ENCODE measurements at places on chromosomes 3 and 15.

DNA sequence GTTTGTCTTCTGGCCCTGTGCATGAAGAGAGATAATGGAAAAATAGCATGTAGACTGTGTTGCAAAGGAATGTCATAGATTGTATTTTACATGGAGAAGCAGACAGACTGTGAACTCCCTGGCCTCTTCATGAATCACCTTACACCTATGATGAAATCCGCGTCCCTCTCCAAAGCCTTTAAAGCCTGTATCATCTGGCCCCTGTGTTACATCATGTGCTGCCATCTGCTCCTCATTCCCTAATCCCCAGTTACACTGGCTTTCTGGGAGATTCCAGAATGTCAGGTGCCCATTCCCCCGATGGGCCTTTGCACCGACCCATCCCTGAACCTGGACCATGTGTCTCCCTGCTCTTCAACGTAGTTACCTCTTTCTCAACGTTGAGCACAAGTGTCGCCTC lies 190.8 kb downstream of the ADAMTSL3 start:
- DNase-seq: no peak

GRCh38 chr3:157844216-157844615 lies 262.0 kb downstream of the SHOX2 start:
- DNase-seq: no peak

DNA sequence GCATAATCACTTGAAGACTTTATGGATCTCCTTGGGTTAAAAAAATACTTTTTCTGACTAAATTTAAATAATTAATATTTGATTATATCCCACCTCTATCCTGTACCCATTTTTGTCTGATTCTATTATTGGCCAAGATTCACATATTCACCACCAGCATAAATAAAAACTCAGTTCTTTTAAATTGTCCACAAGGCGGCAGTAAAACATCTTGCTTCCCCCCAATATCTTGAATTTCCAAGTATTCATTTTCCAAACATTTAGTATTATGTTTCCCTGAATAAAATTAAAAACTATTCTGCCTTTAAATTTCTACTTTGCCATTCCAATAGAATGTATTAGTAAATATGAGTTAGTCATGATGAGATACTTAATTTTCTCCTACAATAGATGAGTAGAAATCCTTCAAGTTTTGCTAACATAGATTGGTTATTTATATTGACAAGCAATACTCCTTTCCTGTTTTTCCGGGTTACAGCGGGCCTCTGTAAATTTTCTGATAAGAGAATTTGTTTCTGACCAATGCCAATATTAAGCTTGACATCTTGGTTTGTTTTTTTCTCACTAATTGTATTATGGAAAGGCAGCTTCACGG lies 218.7 kb upstream of the MDFIC2 start:
- DNase-seq: no peak

- DNase-seq: peak; percentile 58
These were observed 5.2 kb downstream of the MEIS2 start for GRCh38 chr15:37094915-37095711.

GRCh38 chr15:49830391-49830790 lies 209.5 kb downstream of the DTWD1 start:
- no peak for DNase-seq

GRCh38 chr15:47506329-47507100 lies 210.8 kb upstream of the SEMA6D start:
- no peak for DNase-seq

DNA sequence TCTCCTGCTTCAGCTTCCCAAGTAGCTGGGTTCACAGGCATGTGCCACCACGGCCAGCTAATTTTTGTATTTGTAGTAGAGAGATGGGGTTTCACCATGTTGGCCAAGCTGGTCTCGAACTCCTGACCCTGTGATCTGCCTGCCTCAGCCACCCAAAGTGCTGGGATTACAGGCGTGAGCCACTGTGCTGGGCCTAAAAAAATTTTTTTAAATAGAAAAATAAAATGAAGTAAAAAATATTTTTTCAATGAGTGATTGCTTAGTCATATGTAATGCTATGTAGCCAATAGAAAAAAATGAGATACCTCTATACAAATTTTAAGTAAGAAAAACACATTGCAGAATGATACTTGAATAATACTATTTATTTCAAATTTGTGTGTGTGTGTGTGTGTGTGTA lies 27.9 kb upstream of the SLC30A4 start:
- no peak for DNase-seq

DNA sequence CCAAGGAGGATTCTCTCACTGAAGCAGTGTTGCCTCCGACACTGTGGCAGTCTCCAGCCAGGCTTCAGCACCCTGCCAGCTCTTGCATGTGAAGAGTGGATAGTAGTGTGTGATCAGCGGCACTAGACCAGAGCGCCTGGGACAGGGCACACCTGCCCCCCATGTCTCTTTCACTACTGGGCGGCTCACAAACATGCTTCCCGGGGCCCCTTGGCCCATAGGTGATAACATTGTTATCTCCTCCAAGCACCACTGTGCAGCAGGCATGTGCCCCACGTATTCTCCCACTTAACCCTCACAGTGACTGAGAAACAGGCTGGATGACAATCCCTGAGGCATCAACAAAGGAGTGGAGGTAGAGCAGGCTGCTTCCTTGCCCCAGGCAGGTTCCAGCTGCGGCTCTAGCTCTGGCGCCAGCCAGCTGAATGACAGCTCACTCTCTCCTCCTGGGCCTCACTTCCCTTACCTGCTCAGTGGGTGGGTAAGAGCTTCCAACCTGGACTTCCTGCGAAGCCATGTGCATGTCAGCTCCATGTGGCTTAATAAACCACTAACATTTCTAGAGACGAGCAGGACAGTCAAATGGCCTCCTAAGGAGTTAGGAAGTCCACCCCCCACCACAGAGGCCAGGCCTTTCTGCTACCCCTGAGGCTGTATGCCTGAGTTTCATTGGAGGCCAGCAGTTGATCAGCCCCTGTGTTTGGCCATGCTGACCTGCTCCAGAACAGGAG lies 37.8 kb downstream of the KLF13 start:
- DNase-seq: peak; percentile 70

DNA sequence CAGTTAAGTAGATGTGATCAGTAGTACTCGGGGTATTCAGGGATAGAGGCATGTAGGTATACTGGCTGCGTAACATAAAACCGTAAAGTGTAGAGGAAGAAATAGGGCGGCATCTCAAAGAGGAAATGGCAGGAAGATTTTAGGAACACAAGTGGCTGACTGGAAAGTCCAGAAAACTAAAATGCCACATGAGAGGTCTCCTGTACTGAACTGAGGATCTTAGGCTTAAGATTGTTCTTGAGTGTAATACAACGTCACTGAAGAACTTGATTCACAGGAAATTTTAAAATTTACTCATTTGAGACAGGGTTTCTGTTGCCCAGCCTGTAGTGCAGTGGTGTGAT lies 2.3 kb upstream of the LMLN start:
- no peak for DNase-seq

DNA sequence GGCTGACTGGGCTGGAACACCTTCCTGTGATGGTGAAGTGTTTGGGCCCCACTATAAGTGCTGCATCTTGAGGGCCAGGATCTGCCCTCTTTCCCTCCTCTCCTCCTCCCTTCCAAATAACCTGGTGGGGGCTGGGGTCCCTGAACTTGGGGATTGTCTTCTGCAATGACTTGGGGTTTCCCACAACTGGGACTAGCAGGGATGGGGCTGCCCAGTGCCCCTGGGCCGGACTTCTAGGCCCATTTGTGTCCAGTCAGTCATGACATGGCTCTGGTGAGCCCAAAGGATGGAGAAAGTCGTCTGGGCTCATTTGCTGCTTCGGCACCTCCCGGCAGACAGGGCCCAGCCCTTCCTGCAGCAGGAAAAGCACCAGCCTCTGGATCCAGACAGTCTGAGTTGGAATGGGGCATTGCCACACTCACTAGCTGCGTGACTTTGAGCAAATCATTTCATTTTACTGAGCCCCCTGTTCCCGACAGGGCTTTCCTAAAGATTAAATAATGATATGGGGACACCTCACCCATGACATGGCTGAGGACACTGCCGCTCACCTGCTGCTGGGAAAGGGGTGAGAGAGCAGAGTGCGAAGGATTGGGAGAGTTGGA lies 113.2 kb downstream of the DNAJB8 start:
- DNase-seq: no peak

DNA sequence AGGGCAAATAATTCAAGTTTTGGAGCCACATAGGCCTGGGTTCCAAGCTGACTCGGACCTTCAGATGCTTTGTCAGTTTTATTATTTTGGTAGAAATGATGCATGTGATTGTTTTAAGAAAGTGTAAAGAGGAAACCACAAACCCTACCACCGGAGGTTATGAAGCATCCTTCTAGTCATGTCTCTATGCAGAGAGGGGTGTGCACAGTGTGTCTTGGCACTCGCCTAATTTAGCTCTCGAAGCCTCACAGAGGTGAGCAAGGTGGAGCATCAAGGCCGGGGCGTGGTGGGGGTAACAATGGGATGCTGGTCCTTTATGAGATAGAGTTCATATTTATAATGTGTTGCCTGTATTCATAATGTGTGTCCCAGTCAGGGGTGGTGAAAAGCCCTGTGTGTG lies 63.7 kb upstream of the SMAD6 start:
- no peak for DNase-seq

- DNase-seq: peak; percentile 46
These were observed 3.4 kb upstream of the DOCK3 start for GRCh38 chr3:50671331-50671730.

DNA sequence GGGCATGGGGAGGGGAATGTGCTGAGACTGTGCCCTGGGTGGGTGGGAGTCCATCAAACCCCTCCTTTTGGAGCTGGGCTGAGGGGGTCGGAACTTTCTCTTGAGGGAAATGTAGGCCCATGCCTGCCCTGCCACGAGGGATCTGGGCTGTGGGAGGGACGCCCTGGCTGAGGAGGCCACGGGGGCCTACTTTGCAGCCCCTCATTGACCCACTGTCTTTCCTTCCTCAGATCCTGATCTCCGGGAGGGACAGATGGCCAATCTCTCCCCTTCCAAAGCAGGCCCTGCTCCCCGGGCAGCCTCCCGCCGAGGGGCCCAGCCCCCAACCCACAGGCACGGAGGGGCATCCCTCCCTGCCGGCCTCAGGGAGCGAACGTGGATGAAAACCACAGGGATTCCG lies 25.3 kb downstream of the LOXL1 start:
- no peak for DNase-seq
